ENCODE measurements at places on chromosomes 6 and 20.

DNA sequence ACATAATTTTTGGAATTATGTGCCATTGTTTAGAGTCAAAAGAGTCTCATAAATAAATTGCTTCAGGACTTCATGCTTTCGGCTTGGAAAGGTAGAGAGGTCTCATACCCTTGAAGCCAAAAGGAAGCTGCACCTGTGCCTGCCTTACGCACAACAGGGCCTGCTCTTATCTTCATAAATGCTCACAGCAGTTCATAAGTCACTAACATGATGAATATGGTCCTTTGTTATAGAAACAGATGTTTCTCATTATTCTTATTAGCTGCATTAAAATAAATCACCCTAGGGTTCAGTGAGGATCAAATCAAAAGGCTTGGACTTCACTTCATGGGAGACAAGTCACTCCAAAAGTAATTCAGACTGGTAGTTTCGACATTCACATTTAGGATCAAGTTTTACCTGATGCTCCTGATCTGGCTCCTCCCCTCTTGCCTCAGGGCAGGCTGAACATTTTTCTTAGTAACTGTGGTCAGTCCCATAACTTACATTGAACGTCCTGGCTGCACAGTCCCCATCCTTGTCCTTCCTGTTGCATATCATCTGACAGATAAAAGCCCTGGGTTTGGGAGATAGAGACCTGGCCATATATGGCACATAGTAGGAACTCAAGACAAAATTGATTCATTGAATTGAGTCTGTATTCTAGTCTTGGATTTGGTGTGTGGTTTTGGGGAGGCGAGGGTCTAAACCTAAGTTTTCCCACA lies 20.7 kb upstream of the SH3BGRL2 start:
- no peak for DNase-seq

GRCh38 chr6:31908791-31909190 lies 6.9 kb upstream of the ZBTB12 start:
- DNase-seq = no peak

- DNase-seq = no peak
Observed at GRCh38 chr6:167995302-167995701, 2.2 kb upstream of the KIF25 start.

DNA sequence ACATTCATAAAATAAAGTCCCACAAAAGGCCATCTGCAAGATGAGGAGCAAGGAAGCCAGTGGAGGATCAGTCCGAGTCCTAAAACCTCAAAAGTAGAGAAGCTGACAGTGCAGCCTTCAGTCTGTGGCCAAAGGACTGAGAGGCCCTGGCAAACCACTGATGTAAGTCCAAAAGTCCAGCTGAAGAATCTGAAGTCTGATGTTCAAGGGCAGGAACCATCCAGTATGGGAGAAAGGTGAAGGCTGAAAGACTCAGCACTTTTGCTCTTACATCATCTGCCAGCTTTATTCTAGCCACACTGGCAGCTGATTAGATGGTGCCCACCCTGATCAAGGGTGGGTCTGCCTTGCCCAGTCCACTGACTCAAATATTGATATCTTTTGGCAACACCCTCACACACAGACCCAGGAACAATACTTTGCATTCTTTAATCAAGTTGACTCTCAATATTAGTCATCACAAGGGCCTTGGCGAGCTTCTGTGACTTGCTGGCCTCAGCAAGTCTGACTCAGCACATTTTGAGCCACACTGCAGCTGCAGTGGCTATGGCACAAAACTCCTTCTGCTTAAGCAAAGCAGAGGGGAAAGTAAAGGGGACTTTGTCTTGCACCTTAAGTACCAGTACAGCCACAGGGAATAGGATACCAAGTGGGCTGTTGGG lies 1370.3 kb upstream of the CITED2 start:
- DNase-seq = no peak

DNA sequence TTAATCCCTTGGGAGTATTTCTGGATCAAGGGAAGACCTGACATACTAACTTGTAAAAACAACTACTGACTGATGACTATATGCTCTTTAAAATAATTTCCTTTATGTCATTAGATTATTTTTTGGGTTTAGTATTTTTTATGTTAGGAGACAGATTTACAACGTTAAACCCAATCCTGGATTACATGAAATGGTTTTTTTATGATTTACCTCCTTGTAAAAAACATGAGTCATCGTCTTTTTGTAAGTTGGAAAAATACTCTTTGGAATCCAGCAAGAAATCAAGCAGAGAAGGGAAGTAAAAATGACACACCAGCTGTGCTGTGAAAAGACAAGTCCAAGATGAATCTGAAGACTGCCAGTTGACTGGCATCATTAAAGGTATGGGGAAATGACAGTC lies 6.7 kb downstream of the STK4 start:
- no peak for DNase-seq

- no peak for DNase-seq
Observed at GRCh38 chr20:16758454-16759180, 10.5 kb downstream of the OTOR start.

DNA sequence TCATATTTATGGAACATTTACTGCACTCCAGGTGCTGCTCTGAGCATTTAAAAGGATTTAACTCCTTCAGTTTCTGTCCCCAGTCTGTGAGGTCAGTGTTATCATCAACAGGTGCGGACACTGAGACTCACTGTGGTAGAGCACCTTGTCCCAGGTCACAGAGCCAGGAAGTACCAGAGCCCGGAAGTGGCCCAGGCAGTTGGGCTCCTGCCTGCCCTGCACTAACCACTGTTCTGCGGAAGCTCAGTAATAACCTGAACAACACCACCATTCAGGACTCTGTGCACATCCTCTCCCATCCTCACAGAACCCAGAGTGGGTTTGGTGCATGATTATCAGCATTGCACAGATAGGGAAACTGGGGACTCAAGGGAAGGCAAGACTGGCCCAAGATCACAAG lies 16.8 kb upstream of the SIRPG start:
- no peak for DNase-seq

GRCh38 chr6:5529733-5530132 lies 268.4 kb downstream of the FARS2 start:
- no peak for DNase-seq

DNA sequence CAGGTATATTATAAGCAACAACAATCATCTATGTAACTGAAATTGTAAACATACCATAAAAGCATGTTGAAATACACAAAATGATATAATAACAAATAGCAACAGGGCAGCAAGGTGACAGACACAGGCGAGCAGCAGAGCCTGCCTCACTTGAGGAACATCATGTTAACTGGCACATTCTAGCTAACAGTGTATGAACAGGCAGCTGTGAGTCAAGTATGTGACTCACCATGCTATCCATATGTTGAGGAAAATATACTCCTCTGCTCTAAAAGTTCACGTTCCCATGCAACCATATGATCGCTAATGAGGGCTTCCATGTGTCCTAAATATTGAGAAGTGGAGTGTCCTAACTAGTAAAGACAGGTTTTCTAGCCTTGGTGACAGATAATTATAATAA lies 18.4 kb downstream of the SERAC1 start:
- no peak for DNase-seq

GRCh38 chr20:4069751-4070150 lies 54.4 kb upstream of the RNF24 start:
- DNase-seq = no peak

GRCh38 chr6:35977308-35977707 lies 47.1 kb downstream of the SLC26A8 start:
- DNase-seq = no peak

DNA sequence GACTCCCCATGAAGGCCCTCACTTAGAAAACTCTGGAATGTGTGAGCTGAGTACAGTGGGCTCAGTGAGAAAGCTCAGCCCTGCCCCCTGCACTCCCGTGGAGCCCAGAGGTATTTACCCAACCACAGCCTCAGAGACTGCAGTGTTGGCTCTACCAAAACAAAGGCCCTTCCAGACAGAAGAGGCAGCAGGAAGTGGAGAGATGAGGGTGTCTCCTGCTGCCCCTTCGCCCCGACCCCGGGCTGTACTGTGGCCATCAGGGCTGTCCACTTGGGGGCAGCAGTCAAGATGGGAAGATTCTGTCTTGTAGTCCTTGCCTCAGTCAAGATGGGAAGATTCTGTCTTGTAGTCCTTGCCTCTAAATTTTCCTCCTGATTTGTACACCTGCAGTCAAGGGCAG lies 341.3 kb downstream of the TAF4 start:
- no peak for DNase-seq

GRCh38 chr20:33687370-33687915 lies 1.3 kb upstream of the E2F1 start:
- no peak for DNase-seq
